Type B pancreatic cell (in vitro differentiated cells): ENCODE measurements at places on chromosomes 16 and 17. TPM values are rescaled to one million over a fixed set of nuclear protein-coding genes. Genes with fewer than 3 reads are reported as not detected.

DNA sequence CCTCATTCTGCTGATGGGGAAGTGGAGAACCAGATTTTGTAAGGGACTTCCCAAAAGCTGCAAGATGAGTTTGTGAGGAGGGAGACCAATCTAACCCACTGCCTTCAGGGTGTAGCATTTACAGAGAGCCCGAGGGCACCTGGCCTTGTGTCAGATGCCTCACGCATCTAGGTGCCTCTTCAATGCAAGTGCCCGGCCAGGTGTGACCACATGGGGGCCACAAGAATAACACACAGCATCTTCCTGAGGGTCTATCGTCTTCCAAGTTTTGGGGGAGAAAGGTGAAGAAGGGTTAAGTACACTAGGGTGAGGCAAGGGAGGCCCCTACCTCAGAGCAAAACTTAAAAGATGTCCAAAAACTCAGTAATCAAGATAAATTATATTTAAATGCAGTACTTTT, 401.7 kb upstream of the CDH5 start:
- no peak for DNase-seq

- DNase-seq, result no peak
Observed at GRCh38 chr16:50591800-50592771, 43.9 kb downstream of the NKD1 start.

DNA sequence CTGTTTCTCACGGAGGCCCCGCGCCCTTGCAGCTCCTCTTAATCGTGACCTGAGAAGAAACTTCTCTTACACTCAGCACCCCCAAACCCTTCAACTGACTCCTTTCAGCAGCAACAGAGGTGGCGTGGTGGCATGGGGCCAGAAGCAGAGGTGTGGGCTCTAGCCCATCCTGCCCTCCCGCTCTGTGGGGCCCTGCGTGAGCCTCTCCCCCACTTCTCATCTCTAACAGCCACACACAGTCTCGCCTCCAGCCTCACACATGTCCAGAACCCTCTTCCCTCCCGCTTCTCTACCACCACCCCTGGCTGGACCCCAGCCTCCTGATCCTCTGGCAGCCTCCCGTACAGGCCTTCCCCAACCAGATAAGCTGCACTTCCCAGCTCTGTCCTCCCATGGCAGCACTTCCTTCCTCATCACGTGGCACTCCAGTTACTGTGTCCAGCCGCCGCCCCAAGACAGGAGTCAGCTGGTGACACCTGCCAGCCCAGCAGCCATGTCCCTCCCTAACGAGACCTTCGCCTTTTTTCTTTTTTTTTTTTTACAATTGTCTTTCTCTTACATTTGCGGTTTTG, 30.5 kb downstream of the NSMCE1 start:
- no peak for DNase-seq

The SLC52A1 gene
- total RNA-seq, result 0.19 and 1.5 TPM in 2 replicates

DNA sequence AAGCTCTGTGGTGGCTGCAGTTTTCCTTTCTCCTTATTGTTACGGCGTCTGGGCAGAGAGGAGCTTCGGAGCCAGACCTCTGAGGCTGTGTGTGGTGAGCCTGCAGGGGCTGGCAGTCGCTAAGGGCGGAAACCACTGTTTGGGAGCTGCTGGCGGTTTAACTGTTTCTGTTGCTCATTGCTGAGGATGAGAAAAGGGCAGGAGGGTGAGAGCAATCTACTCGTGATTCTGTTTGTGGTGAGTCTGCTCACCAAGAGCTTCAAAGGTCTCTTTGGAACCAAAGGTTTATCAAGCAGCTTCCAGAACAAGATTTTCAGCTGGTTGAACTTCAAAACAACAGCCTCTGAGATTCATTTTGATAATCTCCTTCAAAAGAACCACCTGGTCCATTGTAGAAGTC, 143.9 kb downstream of the ANKFN1 start:
- DNase-seq, result no peak

DNA sequence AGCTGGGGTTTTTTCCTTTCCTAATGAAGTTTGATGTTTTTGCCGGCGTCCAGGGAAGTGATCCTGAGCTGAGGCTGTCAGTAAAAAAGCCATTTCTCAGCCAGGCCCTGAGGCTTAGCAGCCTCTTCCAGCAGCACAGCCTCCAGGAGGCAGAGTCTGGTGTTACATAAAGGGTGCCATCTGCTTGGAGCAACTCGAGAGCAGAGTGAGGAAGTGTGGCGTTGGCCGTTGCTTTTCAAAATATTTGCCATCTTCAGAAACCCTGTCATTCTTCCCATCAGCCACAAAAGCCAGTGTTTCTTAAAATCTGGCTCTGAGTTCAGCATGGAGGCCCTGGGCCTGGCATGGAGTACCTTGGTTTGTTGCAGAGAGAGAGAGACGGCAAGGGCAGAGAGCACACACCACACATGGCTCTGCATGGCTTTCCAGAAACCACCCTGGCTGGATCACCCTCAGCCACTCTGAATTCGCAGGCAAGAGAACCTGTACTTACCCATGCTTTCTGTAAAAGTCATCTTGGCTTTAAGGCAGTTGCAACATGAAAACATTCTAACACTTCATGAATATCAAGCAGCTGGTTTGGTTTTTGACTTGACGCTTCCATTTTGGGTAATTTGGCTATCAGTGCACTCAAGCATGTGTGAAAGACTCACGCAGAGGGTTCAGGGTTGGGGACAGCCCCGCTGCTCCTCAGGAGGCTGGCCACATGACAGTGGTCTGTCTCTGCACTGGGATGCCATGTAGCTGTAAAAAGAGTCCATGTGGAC, 21.0 kb downstream of the PMM2 start:
- DNase-seq, result no peak

DNA sequence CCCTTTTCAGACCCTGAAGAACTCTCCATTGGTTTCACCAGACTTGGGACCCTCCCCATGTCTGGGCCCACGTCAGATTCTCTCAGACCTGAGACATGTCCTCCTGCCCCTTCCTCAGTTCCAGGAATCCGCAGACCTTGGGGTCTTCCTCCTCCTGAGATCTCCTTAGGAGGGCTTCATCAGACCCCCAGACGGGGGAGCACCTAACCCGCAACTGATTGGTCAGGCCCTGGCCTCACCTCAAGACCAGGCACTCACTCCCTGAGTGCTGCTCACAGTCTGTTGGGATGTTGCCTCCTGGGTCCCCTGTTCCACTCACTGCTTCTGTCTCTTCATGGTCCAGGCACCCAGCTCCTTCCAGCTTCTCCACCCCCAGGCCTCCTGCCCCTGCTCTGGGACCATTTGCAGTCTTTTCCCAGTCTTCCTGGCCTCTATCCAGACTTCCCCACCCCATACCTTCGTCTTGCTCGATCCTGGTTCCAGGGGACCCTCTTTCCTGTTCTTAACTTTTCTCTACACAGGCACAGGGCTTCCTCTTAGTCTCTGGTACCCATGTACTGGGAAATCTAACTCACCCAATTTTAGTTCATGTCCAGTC, 1.2 kb downstream of the GID4 start:
- DNase-seq, result no peak

- no peak for DNase-seq
Observed at GRCh38 chr16:64450177-64450576, 671.7 kb downstream of the CDH11 start.

The PRSS36 gene
- 1.8 and 2.0 TPM in 2 replicates for total RNA-seq

DNA sequence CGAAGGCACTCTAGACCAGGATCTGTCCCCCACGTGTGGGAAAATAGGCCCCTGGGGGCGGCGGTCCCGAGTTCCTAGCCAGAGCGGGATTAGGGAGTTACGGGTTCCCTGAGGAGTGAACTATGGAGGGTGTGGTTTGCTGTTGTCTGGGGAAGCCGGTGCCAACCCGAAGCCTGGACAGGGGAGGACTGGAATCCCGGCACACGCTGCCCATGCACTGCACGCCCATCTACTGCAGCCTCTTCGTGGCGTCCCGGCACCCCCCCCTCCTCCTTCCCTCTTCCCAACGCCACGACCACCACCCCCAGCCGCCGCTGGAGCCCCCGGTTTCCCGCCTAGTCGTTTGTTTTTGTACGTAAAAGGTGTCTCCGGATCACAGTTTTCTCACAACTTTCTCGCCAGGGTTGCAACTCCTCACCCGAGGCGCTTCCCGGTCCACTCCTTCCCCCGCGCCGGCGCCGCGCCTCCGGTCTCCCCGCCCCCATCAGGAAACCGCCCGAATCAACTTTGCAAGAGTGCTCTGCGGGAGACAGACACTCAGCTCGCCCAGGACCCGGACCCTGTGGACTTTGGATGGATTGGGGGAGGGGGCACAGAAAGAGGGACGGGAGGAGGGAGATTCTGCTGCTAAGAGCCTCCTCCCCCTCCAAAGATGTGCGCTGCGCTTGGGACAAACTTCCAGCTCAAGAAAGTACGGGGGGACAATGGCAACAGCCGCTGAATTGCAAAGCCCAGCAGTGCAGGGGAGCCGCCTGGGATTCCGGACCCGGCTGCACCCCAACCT, 1.4 kb upstream of the LHX1 start:
- no peak for DNase-seq

GRCh38 chr16:57406881-57407280, 2.3 kb downstream of the CCL17 start:
- DNase-seq, result no peak
